Activated naive CD4-positive, alpha-beta T cell treated with anti-CD3 and anti-CD28 coated beads for 36 hours (primary cell): ENCODE measurements at places on chromosomes 7 and 10.

- peaks cover 16% of the 10 kb centered on the region for H3K4me1 ChIP-seq
- H3K27ac ChIP-seq = no peak overlapping the region
- H3K36me3 ChIP-seq = no peaks in the 10 kb centered on the region
- H3K27me3 ChIP-seq = no peaks in the 10 kb centered on the region
- H3K4me3 ChIP-seq = no peak overlapping the region
Observed at GRCh38 chr7:144787127-144787526, 48.7 kb downstream of the TPK1 start.

DNA sequence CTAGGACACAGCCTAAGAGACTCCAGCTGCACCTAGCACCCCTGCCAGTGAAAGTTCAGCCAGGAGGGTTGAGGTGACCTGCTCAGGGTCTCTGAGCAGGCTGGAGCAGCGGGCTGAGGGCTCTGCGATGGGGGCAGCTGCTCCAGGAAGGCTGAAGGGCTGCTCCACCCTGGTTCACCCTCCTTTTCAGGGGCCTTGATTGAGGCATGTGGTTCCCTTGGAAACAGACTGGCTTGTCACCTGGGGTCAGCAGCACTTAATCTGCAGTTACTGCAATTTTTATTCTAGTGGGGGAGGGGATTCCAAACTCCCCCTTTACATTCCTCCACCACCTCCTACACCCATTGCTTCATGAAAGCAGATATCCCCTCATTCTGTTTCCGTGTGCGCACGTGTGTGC, 85.3 kb upstream of the UNC5B start:
- H3K27ac ChIP-seq = no peak overlapping the region
- no peaks in the 10 kb centered on the region for H3K36me3 ChIP-seq
- no peak overlapping the region for H3K4me3 ChIP-seq
- peaks cover 8% of the 10 kb centered on the region for H3K4me1 ChIP-seq
- DNase-seq = no peak

DNA sequence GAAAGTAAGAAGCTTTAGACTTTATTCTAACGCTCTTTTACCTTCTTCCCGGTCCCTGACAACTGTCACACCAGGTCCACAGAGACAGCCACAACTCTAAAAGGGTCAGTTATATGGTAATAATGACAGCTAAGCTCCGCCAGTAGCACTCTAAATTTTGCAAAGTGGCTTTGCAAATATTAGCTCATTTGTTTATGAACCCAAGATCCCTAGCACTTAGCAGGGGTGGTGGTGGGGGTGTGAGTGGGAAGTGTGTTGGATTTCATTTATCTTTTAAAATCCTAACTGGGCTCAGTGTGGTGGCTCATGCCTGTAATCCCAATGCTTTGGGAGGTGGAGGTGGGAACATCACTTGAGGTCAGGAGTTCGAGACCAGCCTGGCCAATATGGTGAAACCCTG, 34.8 kb upstream of the SDK1 start:
- H3K36me3 ChIP-seq = no peaks in the 10 kb centered on the region
- no peak overlapping the region for H3K27ac ChIP-seq
- H3K4me1 ChIP-seq = no peaks in the 10 kb centered on the region
- DNase-seq = no peak
- peaks cover 5% of the 10 kb centered on the region for H3K27me3 ChIP-seq

- no peaks in the 10 kb centered on the region for H3K36me3 ChIP-seq
- DNase-seq = no peak
- H3K27ac ChIP-seq = no peak overlapping the region
- H3K4me1 ChIP-seq = no peaks in the 10 kb centered on the region
- H3K27me3 ChIP-seq = peaks cover 26% of the 10 kb centered on the region
Observed at GRCh38 chr7:71753236-71753635, 621.3 kb downstream of the GALNT17 start.

DNA sequence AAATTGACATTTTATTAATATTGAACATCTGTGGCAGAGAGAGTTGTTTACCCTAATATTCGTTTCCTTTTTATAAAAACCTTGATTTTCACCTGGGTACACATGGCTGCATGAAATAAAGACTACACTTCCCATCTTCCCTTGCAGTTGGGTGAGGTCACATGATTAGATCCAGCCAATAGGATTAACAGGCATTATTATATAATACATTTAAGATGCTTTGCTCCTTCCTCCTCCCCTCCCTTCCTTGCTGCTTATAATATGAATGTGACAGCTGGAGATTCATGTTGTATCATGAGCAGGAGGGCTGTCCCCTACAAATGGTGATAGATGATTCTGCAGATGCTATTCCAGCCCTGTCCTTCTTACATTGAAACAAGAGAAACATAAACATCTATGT, 146.6 kb downstream of the SH2D4B start:
- DNase-seq = no peak
- H3K36me3 ChIP-seq = no peaks in the 10 kb centered on the region
